Stimulated activated CD4-positive, alpha-beta T cell treated with anti-CD3 and anti-CD28 coated beads, Interleukin-2, amount 100 ng/mL, for 4 hours (primary cell): ENCODE measurements at places on chromosomes 3 and 15.
A peak's percentile ranks its signal among the peaks of the same experiment; 100 is the strongest.

GRCh38 chr3:178194539-178194938, 341.7 kb upstream of the KCNMB2 start:
- DNase-seq: no peak

DNA sequence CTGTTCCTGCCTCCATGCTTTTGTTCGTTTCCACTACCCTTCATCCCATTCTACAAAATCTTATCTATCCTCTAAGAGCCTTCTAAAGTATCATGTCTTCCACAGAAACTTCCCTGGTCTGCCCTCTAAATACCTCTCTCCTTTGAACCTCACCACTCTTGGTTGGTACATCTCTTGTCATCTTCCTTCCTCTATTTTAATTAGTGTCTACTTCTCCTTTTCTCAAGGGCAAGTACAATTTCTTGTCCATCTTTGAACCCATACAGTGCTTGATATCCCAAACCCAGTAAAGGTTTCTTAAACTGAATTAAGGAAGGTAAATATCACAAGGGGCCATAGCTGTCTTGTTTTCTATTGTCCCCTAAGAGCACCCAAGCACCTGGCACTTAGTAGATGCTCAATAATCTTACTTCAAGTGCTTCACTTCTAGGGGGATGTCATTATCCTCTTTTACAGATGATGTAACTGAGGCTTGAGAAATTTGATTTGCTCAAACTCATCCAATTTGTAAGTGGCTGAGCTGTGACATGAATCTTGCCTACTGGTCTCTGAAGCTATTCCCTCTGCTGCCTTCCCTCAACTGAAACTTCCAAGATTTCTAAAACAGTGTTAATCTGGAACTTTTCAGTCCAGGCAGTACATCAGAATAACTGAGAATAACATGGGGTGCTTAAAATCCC, 2.6 kb upstream of the DAPK2 start:
- no peak for DNase-seq

- DNase-seq: no peak
Observed at GRCh38 chr3:196192036-196192523, 19.1 kb downstream of the ZDHHC19 start.

- DNase-seq: no peak
Observed at GRCh38 chr3:59404851-59405250, 355.0 kb upstream of the CFAP20DC start.

- no peak for DNase-seq
Observed at GRCh38 chr3:56137415-56137814, 330.9 kb downstream of the ERC2 start.

DNA sequence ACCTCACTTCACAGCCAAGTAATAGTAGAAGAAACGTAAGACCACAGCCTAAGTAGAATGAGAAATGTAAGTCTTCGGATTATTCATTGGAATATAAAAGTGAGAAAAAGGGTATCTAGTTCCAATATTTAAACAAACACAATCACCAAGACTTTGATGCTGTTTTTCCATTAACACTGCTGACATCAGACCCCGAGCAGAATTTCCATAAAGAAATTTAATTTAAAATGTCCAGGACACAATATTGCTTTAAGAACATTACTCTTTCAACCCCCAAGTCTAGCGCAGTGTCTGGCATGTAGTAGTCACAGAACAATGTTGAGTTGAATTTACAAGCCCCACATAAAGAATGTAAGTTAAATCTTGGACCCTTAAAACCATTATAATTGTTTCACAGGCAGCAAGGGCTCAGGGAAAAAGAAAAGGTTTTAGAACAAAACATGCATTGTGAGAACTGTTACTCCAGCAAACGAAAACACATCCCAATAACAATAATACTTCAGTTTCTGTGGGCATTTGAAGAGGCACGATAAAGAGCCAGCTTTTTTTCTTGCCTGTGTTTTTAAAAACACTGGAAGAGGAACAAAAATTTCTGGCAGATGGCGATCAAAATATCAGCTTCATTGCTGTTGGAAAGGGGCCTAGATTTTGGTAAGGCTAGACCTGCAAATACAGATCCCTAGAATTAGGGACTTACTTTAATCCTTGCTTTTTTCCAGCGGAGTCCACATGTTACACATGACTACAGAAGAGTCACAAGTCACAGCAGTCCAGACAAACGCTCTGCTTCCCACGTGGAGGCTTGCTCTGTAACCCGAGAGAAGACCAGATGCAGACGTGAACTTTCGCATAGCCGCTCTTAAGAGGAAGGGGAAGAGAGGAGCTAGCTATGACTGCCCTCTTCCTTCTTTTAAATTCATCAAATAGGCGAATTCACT, 77.9 kb upstream of the IGSF10 start:
- no peak for DNase-seq

GRCh38 chr3:50156549-50157493, 1.7 kb downstream of the SEMA3F start:
- no peak for DNase-seq

DNA sequence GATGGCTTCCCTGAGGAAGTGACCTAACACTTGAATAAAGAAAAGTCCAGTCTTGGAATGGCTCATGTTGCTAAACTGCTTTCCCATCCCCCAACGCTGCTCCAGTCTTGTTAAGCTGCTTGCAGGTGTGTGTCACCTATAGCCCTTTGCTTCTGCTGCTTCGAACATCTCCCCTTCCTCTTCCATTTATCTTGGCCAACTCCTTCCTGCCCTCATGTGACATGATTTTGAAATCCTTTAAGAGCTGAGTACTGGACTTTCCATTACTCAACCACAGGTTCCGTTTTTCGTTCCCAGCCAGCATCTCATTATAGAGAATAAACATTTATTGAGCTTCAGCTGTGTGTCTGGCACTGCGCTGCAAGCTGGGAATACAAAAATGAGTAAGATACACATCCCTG, 1.7 kb downstream of the ATG7 start:
- DNase-seq: no peak

DNA sequence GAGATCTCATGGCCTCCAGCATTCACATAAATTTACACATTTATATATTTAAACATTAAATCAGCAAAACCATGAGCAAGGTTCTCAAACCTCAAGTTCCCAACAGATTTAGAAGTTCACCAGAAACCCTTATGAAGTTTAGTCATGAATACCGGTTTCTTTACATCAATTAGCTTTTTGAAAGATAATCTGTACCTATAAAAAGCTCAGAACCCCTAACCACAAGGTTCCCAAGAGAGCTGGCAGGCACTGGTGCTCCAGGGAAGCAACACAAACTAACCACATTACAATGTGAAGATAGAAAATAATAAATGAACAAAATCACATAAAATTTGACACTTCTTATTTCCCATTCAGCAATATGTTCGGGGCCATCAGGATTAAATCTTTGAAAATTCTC, 150.9 kb downstream of the FBN1 start:
- no peak for DNase-seq

- no peak for DNase-seq
Observed at GRCh38 chr3:104990758-104991157, 376.0 kb upstream of the ALCAM start.

- DNase-seq: no peak
Observed at GRCh38 chr15:44058126-44058525, 136.9 kb downstream of the FRMD5 start.

DNA sequence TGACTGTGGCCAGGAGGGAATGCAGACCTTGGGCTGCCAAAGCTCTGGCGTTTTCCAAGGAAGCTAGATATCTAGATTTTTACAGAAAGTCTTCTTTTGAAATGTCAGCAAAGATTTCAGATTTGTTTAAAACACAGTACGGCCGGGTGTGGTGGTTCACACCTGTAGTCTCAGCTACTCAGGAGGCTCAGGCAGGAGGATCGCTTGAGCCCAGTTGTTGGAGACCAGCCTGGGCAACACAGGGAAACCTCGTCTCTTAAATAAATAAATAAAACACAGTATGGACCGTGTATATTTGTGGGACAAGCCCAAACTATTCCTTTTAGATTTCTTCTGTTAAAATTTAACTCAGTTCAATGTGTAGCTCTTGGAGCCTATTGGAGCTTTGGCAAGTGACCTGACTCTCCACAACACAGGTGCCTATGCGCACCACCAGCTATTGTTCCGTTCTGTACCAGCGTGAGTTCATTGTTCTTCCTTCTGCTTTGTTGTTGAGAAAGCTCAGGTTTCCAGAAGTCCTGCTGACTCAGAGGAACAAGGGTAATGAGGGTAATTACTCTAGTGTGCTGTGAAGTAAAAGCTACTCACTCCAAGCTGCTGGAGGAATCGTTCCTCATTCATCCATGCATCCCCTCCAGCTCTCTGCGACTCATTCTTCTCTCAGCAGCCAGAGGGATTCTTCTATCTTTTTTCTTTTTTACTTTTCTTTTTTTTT, 73.1 kb upstream of the SLC6A6 start:
- DNase-seq: no peak

GRCh38 chr15:88646088-88646405, 7.2 kb downstream of the ISG20 start:
- DNase-seq: no peak

DNA sequence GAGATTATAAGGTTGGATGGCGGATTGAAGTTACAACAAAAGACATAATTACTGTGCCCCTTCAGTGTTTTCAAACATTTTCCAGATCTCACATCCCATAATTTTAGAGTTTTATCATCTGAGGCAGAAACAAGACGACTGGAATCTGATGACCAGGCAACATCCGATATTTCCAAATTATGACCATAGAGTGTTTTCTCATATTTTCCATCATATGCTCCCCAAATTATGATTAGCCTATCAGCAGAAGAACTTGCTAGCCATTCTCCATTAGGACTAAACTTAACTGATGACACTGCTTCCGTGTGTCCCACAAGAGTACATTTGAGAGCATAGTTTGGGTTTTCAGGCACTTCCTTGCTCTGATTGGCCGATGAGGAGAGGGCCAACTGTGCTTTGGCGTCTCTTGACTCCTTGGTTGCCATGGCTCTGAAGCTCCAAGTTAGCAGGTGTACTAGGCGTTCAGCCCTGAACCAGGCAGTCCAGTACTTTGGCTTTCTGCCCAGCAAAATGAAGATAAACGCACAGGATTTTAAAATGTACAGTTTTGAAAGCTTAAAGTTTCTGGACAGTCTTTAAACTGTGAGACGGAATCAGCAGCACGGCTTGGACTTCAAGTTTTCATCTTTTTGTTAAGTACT, 638 bp downstream of the WDR5B start:
- DNase-seq: peak; percentile 9

DNA sequence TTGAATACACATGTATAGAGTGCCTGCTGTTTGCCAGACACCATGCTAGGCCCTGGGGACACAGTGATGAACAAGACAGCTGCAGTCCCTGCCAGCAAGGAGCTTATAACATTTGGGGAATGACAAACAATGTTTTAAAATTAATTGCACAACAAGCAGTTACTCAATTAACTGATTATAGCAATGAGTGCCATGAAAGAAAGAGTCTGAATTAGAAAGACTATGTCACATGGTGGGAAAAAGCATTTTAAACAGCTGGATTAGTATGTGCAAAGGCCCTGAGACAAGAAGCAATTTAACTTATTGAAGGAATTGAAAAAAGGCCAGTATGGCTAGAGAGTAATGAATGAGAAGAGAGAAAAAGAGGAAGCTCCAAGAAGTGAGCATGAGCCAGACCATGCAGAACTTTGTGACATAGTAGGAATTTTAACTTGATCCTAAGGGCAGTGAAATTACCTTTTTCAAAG, 64.5 kb upstream of the PLXNA1 start:
- DNase-seq: no peak

DNA sequence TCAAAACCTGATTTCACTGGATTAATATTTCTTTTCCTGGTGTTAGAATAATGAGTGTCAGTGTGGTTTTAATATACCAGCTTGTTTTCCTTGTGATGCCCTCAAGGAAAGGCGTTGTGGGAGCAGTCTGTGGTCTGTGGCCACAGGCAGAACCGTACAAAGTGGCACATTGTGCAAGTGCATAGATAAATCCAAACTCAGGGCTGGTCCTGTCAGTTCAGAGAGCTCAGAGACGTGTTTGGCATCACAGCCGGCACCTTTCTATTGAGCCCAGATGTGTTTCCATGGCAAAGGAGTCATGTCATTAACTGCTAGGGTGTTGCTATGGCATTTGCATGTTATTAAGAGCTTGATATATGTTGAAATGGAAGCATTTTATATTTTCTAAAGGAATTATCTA, 289.9 kb upstream of the RASGRP1 start:
- no peak for DNase-seq

DNA sequence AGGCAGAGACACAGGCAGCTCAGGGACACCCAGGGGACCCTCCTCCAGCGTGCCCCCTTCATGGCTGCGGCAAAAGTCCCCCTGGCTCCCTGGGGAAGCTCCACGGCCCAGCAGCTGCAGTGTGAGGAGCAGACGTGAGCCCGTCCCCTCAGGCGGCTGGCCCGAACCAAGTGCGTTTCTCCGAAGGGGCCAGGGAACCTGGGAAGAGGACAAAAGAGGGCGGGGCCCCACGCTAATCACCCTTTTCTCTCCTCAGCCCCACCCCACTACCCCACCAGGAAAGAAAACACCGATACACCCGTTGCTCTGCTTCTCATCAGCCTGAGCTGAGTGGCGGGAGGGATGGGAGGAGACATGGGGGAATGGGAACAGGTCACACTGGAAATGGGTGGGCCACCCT, at the start of gene MUC4:
Gene MUC4, minus strand, starts transcription at position 174 of the 400 bp plus-strand sequence. Its CDS starts 112 bp downstream, at position 62.
- no peak for DNase-seq

DNA sequence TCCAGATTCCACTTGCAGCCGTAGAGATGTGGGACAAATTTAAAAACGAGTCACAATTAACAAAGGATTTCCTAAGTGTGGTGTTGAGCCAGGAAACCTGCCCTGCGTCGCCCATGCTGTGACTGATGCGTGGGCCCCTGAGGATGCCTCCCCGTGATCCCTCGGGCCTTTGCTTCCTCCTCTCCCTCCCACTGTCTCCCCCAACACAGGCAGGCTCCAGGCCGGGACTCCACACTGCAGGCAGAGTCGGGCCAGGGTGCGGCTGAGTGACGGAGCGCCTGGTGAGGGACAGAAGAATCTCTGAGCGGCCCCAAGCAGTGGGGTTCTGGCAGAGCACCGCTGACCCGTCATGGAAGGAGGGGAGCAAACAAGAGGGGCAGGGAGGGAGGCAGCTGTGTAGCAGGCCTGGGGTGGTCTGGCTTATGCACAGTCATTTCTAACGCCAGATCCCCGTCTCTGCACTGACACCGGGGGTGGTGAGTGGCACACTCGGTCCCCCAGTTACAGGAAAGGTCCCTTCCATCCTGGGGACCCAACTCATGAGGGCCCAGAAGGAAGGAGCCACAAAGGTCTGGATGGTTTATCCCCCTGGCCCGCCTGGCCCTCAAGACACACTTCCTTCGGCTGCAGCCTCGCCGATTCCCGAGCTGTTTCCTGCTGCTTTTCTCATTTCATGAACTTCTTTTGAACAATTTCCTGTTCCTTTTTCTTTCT, 91.0 kb downstream of the XXYLT1 start:
- no peak for DNase-seq

GRCh38 chr3:170508839-170509238, 77.0 kb downstream of the SLC7A14 start:
- no peak for DNase-seq

DNA sequence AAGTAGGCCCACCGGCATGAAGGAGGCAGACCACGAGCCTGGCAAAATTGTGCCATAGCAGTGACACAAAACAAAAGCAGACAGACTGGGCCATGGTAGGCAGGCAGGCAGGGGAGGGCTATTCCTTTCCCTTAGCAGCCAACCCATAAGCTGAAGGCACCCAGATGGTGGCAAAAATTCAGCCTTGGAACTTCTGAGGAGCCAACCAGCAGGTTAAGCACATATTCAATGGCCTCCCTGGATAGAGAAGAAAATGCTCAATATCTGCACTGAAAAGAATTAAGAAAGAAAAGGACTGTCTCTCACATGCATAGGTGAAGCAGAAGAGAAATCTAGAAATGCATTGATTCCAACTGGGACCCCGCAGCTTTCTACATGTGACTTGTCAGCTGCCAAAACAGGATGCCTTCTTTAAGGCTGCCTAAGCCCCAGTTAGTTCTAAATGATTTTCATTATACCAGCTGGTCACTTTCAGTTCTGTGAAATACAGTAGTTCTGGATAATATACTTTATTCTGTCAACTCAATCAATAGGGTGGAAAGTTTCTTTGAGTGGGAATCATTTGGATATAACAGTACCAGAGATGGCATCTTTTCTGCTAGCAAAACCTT, 2.7 kb downstream of the PRICKLE2 start:
- no peak for DNase-seq
